ENCODE measurements at places on chromosomes 11 and 22.
A peak's percentile ranks its signal among the peaks of the same experiment; 100 is the strongest.

DNA sequence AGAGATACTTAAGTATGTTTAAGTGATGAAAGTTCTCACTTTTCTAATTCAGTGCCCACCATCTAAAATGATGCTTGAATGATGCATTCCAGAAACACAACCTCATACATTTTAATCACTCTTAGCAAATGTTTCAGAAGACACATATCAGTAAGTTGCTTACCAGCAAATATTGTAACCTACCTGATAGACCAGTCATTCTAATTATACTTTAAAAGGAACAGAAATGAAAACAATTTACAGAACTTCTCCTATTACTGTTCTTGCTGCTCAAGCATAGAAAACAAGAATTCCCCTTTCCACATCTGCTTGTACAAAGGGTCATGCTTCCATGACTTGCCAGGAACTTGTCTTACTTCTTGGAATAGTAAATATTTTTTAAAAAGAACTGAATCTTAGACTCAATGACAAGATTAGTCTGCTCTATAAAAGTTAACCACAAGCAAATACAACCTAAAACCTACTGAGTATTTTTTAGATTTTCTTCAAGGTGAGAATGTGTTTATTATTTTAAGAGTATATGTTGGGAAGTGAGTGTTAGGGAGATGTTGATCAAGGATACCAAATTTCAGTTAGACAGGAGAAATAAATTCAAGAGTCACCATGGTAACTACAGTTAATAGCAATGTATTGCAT, 82.0 kb upstream of the SC5D start:
- DNase-seq, result no peak

DNA sequence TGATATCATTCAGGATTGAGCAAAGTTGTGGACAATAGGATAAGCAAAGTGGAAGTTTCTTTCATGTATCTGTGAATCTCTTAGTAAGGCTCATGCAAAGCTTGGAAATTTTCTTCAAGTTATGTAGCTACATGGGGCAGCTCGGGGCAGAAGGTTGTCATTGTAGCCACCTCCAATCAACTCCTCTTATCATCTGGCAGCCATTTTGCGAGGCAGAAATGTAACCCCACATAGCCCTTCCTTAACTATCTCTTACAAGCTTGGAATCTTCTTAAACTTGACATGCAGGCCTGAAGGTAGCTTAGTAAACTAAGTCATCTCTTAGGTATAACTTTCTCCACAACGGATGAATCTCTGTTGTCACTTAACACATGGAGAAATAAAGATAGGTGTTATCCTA, 392.8 kb downstream of the AASDHPPT start:
- DNase-seq, result no peak

DNA sequence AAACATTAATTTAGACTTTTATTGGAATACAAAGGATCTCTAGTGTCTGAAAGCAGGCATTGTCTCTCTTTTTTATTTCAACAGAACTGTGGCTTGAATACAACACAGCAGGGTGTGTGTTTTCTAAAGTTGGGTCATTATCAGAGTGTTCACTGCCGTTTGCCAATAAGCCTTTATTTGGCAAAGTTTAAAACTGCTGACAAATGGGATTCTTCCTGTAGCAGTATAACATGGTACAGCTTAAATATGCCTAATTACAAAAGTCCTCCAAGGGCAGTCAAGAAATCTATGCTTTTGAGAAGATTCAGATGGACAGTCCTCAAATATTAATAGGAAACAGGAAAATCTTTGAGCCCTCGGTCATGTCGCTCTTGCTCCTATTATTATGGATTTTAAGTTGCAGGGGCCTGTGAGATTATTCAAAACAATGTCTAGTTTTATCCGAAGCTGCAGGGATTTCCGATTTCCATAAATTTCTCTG, 199.9 kb downstream of the MAML2 start:
- DNase-seq, result no peak

DNA sequence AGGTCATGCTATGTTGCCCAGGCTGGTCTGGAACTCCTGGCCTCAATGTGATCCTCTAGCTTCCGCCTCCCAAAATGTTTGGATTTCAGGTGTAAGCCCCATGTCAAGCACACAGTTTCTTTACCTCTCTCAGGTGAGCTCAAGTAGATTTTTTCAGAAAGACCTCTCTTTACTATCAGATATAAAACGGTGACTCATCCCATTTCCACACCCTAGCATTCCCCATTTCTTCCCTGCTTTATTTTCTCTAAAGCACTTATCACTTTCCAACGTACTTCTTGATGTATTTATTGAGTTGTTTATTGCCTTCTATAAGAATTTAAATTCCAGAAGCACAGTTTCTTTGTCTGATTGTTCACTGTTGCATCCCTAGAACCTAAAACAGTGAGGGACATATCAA, 3.7 kb downstream of the TSG101 start:
- DNase-seq, result no peak

GRCh38 chr11:60513496-60514460, 1.4 kb upstream of the MS4A13 start:
- DNase-seq, result no peak

- DNase-seq, result no peak
Observed at GRCh38 chr22:42648368-42649245, 585 bp downstream of the CYB5R3 start.

GRCh38 chr11:10291801-10292638, 2.0 kb downstream of the SBF2 start:
- no peak for DNase-seq

- DNase-seq, result no peak
Observed at GRCh38 chr11:131908316-131908715, 537.9 kb downstream of the NTM start.

DNA sequence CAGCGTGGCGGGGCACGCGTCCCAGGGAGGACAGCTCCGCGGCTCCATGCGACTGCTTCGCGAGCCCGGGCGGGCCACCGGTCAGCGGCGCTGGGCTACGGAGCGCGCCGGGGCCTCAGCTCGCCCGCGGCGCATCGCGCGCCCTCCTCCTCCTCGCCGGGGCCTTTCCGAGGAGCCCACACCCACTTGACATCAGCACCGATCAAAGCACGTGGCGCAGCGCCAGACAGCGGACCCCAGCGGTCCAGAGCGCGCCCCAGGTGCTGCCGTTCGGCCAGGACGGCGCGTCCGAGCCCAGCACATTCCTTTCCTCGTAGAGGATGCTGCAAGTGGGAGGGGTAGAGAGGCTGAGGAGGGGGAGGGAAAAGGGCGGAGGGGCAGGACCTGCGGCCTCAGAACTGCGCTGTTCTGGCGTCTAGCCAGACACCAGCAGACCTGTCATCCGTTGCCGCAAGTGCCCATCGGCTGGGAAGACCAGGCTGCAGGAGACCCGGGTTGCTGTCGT, 88.6 kb downstream of the PLEKHA7 start:
- DNase-seq, result no peak

DNA sequence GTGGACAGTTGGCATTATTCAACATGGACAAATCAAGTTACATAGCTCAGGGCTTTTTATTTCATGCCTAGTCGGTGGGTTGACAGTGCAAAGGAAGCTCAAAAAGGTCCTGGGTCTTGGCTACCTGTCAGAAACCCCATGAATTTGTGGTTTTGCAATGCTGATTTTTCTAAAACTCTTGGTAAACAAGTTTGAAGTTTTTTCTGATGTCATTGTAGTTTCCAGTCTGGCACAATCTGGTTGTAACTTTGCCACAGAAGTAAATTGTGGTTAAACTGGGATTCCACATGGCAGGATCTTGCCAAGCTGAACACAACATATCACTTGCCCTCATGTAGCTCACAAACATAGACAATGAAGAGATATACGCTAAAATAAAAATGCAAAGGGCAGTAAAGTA, 100.8 kb downstream of the EHF start:
- DNase-seq, result no peak

- DNase-seq, result peak; percentile 92
Observed at GRCh38 chr11:68370211-68371111, 58.1 kb downstream of the LRP5 start.

DNA sequence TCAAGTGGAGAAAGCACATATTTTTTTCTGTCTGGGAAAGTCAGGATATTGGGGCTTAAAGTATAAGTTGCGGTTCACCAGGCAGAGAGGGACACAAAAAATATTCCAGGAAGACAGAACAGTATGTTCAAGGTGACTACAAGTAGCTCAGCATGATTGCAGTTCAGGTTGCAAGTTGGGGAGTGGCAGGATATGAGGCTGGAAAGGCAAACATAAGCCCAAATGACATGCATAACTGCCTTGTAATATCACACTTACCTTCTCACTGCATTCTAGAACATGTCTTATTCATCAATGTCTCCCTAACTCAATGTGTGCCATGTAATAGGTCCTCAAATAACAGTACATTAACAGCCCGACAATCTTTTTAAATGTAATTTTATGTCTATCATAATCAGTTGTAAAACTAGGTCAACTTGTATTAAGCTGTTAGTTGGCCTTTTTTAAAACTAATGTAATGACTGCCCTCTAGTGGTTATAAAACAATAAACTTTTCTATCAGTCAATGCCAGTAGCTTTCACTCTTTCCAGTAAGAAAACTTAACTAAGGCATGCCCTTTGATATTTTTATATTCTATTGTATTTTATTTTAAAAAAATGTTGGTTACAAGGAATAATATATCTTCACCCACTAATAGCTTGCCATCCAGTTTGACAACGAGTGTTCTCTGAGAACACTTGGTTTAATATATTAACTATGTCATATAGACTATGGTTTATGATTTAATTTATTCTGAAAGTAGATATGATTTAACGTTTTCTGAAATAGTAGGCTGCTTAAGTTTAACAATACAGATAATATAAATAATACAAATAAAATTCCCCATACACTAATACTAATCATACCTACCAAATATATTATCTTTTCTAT, 39.4 kb upstream of the CFAP300 start:
- no peak for DNase-seq

- DNase-seq, result no peak
Observed at GRCh38 chr11:18243783-18244362, 4.6 kb downstream of the SAA2 start.

GRCh38 chr11:65593518-65594414, 1.8 kb downstream of the KCNK7 start:
- DNase-seq, result peak; percentile 63

DNA sequence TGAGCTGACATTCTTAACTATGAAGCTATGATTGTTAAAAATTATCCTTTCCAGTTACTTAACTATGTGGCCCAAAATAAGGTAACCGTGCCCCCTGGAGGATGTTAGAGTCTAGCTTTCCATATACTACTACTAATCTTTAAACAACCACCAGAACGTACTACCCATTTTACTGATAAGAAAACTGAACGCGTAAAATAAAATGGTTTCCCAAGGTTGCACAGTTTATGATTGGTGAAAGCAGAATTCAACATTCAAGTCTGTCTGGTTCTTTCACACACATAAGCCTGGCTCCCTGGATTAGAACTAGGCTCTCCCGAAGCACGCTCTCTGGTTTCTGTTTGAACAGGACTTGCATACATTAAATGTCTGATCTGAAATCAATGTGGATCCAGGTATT, 437.8 kb upstream of the CCDC90B start:
- no peak for DNase-seq

DNA sequence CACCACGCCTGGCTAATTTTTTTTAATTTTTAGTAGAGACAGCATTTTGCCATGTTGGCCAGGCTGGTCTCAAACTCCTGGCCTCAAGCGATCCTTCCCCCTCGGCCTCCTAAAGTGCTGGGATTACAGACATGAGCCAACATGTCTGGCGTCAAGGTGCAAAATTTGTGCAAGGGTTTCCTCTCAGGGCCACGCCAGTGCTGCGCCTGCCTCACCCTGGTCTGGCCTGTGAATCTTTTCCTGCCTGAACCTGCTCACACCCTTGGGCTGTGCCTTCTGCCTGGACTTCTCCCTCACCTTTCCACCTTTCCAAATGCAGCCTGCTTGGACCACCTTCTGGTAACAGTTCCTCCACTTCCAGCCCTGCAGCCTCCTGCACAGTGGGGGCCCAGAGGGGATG, 43.4 kb downstream of the MCM5 start:
- DNase-seq, result no peak

- DNase-seq, result no peak
Observed at GRCh38 chr11:67022341-67022933, 497 bp upstream of the SYT12 start.

All from GM12892 (cell line).